ENCODE measurements at places on chromosomes 5 and 9.
A peak's percentile ranks its signal among the peaks of the same experiment; 100 is the strongest.

DNA sequence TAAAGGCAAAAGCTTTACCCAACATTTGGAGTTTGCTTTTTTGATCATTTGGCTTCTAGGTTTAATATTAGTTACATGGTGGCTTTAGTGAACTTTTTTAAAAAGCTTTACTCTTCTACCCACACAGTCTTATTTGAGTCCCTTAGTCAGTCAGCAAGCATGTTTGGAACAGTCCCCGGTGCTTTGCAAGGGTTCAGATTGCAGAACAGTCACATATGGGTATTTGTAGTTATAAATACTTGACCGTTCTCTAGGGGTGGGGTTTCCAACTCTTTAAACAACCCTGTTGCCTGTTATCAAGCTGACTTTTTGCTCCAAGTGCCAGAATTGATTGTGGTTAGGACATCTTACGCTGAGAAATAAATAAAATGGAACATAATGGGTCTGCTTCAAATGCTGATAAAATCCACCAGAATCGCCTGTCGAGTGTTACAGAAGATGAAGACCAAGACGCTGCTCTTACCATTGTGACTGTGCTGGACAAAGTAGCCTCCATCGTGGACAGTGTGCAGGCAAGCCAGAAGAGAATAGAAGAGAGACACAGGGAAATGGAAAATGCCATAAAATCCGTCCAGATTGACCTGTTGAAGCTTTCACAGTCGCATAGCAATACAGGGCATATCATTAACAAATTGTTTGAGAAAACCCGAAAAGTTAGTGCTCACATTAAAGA is at the start of gene CAVIN4:
Gene CAVIN4 (plus strand): TSS at position 304 of the 673 bp plus-strand sequence. CDS start 65 bp downstream, at position 369.
- DNase-seq: peak; percentile 55

- peak; percentile 91 for DNase-seq
These were observed 22.2 kb downstream of the BHMT start for GRCh38 chr5:79133657-79134451.

DNA sequence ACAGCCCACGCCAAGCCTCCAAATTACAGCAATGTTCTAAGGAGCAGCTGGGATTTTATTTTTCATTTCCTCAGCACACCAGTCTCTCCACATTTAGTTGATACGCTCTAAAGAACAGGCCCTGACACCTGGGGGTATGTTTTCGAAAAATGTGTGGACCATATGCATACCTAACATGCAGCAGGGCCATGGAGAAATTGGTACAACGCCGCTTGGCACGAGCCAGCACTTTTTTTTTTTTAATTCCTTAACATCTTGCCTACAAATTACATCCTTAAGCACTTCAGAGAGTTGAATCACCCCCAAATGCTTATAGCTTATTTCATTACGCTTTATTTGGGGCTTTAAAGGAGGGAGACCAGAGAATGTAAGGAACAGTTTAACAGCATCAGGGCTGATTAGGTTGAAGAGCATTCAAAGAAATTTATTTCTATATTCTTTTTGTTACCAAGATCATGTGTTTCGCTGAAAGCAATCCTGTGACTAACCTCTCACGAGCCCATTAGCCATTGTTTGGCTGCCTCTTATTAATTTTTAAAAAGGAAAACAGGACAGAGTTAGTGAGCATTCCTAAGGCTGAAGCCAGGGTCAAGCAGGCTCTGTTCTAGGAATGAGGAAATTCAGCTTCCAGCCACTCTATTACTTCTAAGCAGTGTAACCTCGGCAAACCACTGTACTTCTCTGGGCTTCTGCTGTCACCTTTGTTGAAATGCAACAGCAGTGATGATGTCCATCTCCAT is 173.8 kb downstream of the ACTL7B start:
- DNase-seq: peak; percentile 37

DNA sequence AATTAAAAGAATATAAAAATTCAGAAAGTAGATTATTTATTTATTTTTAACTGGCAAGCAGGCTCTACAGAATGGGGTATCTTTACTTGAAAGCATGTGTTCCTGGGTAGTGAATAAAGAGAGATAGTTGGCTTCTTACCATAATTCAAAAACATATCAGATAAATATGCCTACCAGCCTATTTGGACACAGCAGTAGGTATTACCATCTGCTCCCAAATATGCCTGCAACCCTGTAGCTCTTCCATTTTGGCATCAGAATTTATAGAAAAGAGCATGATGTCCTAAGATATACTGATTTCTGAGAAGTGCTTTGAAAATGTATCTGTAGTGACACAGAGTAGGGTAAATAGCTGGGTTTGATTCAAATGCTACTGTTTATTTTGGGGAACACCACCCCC is 1300.5 kb upstream of the DMAC1 start:
- DNase-seq: no peak

DNA sequence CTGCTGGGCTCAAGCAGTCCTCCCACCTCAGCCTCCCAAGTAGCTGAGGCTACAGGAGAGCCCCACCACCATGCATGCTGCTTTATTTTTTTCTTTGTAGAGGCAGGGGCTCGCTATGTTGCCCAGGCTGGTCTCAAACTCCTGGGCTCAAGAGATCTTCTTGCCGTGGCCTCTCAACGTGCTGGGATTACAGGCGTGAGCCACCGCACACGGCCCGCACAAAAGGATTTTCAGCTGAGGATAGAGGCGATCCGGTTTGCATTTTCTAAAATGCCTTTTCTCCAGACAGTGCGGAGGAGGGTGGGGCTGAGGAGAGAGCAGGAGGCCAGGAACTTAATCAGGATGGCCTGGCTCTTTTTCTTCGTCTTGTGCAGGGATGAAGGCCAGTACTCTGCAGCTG is 6.9 kb downstream of the HRH2 start:
- no peak for DNase-seq

- no peak for DNase-seq
These were observed 19.2 kb downstream of the DAPK1 start for GRCh38 chr9:87516926-87517290.

GRCh38 chr9:81506941-81507864 is 182.1 kb downstream of the TLE1 start:
- DNase-seq: no peak
